ENCODE measurements at places on chromosomes 2 and 18.

DNA sequence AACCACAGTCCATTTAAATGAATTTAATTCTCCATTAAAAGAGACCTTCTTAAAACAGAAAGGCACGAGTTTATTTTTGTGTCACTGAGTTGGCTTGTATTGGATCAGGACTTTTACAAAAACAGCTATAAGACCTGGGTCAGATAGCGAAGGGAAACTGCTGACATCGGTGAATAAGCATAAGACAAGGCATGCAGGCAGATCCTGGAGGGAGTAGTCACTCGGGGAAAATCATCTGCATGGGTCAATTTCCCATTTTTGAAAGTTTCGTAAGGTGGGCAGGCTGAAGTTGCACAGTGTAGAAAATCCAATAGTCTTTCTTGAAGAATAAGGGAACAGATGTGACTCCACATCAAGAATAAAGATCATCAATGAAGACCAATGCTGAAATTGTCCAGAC is 12.9 kb downstream of the IL36B start:
- no peak for DNase-seq

DNA sequence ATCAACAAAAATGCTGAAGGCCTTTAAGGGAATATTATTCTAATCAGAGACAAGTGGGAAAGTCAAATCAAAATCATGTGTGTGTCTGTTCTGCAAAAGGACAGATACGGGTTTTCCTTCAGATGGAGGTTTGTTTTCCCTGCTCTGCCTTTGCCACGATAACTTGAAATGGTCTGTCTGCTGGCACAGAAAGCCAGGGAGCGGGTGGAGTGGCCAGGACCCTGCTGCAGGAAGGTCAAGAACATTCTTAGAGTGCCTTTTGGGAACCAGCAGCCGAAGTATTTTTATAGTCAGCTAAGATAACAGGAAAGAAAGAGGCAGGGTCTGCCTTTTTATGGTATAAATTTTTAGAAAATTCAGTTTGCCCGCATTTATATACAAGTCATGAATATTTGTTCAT is 234.2 kb downstream of the LTBP1 start:
- no peak for DNase-seq

GRCh38 chr18:3593904-3594759 is 144.2 kb downstream of the TGIF1 start:
- peak; percentile 84 for DNase-seq

GRCh38 chr18:67639872-67640271 is 123.4 kb upstream of the DSEL start:
- no peak for DNase-seq

GRCh38 chr2:238259061-238260020 is 19.5 kb upstream of the HES6 start:
- no peak for DNase-seq

DNA sequence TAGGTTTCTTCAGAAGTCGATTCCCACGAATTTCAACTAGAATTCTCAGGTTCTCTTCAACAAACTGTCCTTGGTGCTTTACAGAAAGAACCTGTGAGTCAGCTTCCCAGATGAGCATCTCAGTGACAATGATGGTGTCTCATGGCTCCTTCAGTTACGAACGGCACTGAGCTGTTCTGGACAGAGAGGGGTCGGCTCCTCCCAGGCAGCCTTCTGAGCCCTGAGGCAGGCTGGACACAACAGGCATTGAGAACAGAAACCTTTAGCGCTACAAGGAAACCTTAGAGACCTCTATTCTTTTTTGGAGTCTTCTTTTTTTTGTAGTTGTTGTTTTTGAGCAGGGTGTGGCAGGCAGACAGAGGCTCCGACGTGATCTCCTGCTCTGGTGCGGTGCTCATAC is 35.1 kb upstream of the ALKAL2 start:
- no peak for DNase-seq

DNA sequence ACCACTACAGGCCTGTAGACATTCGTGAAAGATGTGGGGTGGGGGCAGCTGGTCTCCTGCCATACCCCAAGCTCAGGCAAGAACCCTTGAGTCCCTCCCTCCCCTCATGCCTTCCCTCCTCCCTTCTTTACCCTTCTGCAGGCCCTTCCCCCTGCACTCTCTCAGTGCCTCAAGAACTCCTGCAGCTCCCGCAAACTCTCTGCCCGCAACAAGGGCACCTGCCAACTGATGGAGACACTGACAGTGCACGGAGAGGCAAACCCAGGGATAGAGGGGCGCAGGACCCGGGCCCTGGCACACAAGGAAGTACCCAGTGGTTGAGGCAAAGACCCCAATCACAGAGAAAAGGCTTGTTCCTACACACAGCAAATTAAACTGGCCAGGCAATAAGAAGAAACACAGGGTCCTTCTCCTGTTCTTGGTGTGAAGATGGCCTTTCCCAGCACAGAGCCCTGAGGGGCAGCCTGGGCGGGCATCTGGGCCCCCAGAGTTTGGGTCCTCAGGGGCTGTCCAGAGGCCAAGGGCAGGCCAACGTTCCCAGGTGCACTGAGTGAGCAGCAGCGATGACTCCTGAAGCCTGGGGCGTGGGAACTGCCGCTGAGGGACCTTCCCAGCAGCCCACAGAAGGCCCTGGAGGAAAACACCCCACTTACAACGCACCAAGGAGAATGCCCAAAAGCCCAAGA is 1.6 kb downstream of the TEKT4 start:
- DNase-seq: no peak

DNA sequence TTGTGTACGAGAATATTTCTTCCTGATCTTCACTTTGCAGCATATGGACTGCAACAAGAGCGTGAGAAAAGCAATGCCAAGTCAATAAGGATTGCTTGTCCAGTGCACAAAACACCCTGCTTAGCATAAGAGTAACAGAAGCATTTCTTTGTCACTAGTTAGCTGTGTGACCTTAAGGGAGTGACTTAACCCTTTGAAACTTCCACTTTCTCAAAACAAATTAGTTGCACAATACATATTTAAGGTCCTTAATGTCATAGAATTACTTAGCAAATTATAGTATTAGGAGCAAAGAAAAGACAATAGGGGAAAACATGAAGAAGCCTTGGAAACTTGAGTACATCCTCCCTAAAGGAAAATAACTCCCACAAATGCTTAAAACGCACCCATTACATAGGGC is 230.1 kb downstream of the RNF152 start:
- no peak for DNase-seq

DNA sequence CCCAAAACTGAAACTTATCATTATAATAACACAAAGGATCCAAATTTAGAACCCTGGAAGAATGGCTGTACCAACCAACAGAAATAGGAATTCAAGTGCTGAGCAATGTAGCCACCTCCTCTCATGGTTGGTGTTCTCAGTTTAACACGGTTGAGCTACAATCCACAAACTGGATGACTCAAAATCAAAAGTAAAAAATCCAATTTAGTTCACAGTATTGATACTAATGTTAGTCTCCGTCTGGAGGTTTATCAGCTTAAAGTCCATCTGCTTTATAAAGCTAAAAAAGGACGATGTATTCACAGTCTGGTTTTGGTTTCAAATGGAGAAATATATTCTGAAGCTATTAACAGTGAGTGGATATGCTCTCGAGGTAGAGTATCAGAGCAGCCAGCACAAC is 40.5 kb downstream of the CNTNAP5 start:
- DNase-seq: no peak

DNA sequence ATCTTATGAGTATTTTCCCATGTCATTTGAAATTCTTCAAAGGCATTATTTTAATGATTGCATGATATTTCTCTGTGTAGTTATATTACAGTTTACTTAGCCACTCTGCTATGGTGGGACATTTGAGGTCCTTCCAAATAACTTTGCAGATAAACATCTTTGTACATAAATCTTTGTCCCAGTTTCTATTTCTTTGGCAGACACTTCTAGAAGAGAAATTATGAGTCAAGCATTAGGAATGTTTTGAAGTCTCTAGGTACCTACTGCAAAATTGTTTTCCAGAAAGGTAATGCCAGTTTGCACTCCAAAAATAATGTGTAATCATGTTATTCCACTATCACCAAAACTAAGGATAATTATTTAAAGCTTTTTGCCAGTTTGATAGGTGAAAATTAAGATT is 149.7 kb downstream of the EN1 start:
- DNase-seq: no peak

DNA sequence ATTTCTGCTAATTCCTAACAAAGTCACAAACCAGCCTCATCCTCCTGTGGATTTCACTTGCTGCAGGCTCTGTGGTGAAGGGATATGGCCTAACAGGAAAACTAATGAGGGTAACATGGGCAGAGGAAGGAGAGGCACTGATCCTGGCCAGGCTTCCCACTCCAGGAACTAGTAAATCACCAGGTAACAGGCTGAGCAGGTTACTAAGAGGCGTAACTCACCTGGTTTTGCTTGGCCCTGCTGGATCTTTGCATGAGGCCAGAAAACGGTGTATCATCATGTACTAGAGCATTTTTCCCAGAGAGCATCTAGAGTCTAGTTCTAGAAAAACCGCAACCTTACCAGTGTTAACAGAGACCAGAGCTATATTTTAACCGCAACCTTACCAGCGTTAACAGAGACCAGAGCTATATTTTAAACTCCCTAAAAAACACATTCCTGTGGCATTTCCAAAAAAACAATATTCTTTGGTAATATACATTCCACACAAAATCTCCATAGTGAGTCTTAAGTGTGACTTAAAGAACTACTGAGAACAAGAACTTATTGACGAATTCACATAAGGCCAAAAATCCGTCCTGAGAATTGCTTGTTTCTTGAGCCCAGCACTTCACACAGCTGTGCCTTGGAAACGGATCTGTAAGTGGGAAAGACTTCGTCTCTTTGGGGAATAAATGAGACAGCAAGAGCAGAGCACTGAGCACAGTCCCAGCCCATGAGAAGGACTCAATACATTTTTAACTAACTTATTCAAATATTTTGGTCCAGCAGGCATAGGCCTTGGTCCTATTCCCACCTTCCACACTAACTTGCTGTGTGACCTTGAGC is 43.4 kb downstream of the DPP4 start:
- no peak for DNase-seq

DNA sequence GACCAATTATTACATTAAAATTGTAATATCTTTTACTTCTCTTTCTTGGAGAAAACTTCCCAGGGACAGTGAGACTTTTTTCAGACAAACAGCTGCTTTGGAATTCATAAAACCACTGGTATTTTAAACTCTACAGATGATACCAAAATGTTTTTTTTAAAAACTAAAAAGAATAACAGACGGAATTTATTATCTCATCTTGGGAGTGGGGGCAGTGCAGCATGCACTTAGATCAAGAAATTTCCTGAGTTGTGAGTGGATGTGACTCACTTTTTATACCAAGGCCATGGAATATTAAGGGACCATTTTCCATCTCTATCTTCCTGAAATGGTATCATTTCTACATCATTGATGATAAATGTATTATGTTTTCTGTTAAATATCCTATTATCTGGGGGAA is 422.8 kb upstream of the HNRNPA3 start:
- DNase-seq: no peak

- DNase-seq: no peak
Measured at GRCh38 chr2:113976277-113976928, 86.5 kb downstream of the ACTR3 start.

DNA sequence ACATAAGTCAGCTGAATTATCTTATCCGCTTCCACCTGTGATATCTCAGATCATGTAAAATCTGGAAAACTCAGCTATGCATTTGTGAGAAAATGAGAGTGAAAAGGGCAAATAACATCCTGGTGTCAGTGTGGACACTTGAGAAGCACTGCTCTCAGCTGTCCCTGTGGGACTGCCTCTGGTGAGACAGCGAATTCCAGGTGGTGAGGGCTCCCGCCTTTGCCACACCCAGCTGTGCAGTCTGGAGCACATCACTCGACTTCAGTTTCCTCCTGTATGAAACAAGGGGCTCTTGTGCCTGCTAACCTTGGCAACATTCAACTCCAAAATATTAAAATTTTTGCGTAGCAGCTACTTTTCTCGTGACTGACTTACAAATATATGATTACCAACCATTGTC is 194.9 kb upstream of the BOD1L2 start:
- no peak for DNase-seq

- no peak for DNase-seq
Measured at GRCh38 chr2:239128706-239129105, 272.1 kb downstream of the HDAC4 start.

- no peak for DNase-seq
Measured at GRCh38 chr2:204732019-204732418, 186.7 kb downstream of the PARD3B start.

GRCh38 chr18:35203067-35203466 is 37.8 kb upstream of the ZNF397 start:
- DNase-seq: no peak

DNA sequence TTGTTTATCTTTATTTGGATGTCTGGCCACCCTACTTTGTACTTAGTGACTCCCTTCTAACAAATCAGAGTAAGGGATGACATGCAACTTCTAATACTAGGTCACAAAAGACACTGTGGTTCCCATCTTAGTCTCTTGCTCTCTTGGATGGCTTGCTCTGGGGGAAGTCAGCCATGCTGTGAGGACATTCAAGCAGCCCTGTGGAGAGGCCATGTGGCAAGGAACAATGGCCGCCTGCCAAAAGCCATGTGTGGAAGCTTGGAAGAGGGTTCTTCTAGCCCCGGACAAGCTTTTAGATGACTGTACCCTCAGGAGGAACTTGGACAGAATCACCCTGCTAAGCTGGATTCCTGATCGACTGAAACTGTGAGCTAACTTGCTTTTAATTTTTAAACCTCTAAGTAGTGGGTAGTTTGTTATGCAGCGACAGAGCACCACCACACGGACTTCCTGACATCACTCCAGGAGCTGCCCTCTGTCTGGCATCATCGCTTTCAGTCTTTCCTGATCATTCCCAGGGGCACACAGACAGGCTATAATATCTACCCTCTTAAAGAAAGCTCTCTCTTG is 116.8 kb upstream of the ODC1 start:
- DNase-seq: no peak

DNA sequence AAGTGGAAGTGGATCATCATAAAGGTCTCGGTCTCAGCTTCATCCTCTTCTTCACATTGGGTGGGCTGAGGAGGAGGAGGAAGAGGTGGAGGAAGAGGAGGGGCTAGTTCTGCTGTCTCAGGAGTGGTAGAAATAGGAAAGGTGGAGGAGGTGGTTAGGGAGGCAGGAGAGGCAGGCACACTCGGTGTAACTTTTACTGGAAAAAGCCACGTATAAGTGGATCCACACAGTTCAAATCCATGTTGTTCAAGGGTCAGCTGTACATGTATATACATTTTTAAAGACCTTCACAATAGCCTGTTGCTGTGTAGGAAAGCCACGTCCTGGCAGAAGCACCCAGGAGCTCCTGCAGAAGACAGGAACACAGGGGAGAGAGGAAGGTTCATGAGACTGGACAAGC is 110.3 kb upstream of the RAB12 start:
- no peak for DNase-seq

GRCh38 chr2:29006092-29006979 is 25.2 kb downstream of the TOGARAM2 start:
- DNase-seq: no peak

- no peak for DNase-seq
Measured at GRCh38 chr18:68944826-68945225, 146.9 kb downstream of the CCDC102B start.

- DNase-seq: peak; percentile 1
Measured at GRCh38 chr2:233976690-233977294, 59.6 kb downstream of the TRPM8 start.

- DNase-seq: no peak
Measured at GRCh38 chr18:48819781-48820482, 130.8 kb downstream of the SMAD7 start.

Data from NCI-H1048 (cell line).